NCI-H2029 treated with DMSO at 0.1 percent for 48 hours (cell line): ENCODE measurements at places on chromosomes 3 and 15.

DNA sequence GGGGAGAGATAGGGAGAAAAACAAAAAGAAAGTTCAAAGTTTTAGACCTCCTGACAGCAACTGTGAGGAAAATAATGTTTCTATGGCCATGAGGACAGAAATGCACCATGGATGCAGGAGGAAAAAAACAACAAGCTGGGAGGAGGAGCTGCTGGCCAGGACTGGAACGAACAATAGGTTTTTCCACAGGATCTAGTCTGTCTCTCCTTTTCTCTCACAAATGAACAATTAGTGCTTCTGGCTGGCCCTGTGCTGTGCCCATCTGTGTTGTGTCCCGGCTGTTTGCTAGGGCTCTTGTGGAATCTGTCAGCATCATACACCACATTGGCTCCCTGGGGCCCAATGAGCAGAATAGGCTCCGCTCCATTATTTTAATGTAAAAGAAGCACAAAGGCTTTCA lies 15.2 kb downstream of the GK5 start:
- no peak for DNase-seq

- no peak for DNase-seq
These were observed 68.5 kb downstream of the GPR176 start for GRCh38 chr15:39851500-39852092.

- DNase-seq: no peak
These were observed 19.6 kb upstream of the GOLGA8B start for GRCh38 chr15:34603095-34603494.

GRCh38 chr3:16589867-16590624 lies 15.2 kb downstream of the DAZL start:
- no peak for DNase-seq

- DNase-seq: no peak
These were observed 61.7 kb downstream of the IL1RAP start for GRCh38 chr3:190575437-190576185.

GRCh38 chr3:126474498-126475412 lies 936 bp downstream of the ZXDC start:
- DNase-seq: no peak

GRCh38 chr15:94346282-94346681 lies 114.9 kb downstream of the MCTP2 start:
- DNase-seq: no peak

GRCh38 chr3:34015204-34016142 lies 217.0 kb downstream of the PDCD6IP start:
- no peak for DNase-seq

GRCh38 chr3:158103081-158103886 lies 2.9 kb downstream of the SHOX2 start:
- DNase-seq: no peak

DNA sequence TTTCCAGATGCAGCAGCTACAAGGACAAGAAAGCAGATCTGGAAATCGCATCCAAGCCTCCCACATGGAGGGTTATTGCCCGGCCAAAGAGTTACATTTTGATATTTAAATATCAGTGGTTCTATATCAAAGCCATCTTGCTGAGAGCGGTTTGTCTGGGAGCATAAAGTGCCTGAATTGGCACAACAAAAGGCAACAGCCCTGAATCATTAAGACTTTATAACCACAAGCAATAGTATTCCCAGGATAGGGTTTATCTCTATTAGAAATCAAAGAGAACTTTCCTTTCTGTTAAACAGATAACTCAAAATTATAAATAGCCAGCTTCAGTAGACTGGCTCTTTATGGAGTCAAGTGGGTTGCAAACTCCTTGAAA lies 564.7 kb downstream of the ROBO1 start:
- DNase-seq: no peak

DNA sequence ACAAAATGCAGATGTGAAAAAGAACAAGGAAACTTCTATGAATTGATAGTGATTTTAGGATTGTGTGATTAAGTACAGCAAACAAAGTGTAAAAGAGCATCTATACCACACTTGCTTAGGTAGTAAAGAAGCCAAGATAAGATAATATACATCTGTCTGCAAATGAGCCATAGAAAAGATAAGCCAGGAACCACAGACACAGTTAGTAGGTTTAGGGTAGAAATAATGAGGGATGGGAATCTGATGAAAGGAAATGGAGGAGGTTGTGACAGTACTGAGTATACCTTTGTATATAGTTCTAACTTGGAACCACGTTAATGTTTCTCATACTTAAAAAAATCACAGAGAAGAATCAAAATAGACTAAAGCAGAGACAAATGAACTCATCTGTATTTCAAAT lies 54.0 kb downstream of the TCF12 start:
- DNase-seq: no peak

DNA sequence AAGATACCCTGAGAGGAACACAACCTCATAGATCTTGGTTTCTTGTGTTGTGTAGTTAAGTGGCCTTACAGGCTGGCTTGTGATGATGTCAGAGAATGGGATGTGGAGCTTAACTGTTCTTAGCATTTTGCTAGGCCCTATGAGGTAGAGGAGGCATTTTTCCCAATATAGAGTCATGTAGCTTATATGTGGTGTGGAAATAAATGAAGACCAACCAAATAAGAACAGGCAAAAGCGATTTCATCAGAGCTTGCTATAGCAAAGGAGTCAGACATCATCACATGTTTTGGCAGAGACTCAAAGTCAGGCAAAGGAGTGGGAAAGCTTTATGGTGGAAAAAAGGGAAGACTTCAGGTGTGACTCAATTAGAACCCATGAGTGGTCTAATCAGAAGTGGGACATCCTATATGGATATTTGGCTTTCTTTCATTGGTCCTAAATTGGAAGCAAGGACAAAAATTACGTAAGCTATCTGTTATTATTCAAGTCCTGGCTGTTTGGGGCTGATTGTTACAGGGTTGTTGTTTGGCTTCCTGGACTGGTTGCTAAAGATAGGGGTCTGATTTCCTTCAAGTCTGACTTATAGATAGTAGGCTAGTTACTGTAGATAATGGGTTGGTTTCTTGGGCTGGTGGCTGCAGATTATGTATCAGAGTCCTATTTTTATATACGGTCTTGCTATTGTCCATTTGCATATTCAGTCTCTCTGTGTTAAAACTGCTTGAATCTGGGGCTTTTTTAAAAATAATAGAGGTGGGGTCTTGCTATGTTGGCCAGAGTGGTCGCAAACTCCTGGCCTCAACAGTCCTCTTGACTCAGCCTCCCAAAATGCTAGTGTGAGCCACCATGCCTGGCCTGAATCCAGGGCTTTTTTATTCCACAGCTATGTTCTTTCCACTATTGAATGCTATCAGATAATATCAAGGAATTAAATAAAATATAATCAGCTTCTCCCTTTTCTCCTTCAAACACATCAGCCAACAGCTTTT lies 30.3 kb upstream of the SETD2 start:
- no peak for DNase-seq

GRCh38 chr3:89042236-89042835 lies 65.1 kb upstream of the EPHA3 start:
- DNase-seq: no peak

- DNase-seq: peak; percentile 25
These were observed 2.8 kb downstream of the ADAMTS17 start for GRCh38 chr15:100338971-100339444.

GRCh38 chr3:135806317-135806716 lies 159.2 kb upstream of the PPP2R3A start:
- DNase-seq: no peak

DNA sequence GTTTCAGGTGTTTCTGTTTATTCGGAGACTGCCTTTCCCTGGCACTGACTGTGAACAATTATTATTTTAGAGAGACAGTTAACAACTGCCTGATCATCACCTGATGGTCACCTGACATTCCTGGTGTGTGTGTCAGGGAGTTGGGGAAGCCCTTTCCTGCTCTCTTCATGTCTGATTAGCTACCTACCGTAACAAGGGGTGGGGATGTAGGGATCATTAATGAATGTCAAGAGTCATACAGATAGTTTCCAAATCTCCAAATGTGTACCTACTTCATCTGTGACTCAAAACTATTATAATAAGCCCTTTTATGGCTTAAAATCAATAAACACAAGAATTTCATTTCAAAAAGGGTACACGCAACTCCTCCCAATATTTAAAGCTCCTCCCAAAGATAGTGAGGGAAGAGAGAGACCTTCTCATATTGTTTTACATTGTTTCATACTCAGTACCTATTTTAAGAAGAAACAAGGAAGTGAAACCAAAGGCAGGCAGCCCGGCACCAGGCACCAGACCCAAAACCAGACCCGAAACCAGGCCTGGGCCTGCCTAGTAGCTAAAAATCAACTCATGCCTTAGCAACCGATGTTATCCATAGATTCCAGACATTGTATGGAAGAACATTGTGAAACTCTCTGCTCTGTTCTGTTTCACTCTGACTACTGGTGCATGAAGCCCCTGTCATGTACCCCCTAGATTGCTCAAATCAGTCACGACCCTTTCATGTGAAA lies 844.9 kb upstream of the ALCAM start:
- DNase-seq: no peak

GRCh38 chr3:87076946-87077345 lies 86.0 kb upstream of the VGLL3 start:
- DNase-seq: no peak

DNA sequence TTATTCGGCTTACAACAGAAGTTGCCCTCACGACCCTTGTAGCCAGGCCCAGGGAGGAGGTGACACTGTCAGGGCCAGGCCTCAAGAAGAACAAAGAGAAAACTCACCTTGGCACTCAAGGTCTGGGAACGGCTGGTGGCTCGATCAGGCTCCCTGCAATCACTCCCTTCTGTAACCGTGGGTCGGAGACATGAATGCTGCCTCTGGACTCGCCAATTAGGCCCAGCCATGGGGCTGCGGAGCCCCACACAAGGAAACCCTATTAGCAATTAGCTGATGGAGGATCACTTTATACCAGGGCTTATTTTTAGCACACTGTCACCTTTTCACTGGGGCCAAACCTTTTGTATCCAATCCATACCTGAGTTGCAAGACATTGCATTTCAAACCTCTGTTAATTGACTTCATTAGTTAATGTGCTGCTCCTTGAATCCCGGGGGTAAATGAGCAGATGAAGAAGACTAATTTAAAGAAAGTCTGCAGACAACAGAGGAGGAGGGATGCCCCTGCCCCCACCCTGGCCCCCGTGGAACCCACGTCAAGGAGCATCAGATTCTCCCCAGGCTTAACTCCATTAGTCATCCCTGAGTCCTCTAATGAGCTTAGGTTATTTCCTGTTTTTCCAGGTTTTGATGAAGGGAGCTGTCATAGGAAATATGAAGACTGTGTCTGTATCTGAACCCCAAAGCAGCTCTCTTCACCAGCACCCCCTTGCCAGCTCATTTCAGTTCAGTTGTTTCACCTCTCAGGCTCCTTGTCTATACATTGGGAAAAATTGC lies 255.3 kb downstream of the RORA start:
- no peak for DNase-seq

DNA sequence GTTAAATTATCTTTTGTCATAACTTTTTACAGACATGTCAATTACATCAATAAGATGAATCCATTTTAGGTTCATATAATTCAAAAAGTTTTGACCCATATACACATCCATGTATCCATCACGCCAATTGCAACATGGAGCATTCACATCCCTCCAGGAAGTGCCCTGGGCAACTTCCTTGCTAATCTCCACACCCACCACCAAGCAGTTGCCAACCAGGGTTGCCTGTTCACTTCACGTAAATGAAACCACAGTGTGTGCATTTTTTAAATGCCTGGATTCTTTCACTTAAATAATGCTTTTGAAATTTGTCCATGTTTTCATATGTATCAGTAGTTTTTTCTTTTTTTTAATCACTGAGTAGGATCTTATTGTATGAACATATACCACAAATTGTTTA lies 40.7 kb upstream of the LYZL4 start:
- no peak for DNase-seq

DNA sequence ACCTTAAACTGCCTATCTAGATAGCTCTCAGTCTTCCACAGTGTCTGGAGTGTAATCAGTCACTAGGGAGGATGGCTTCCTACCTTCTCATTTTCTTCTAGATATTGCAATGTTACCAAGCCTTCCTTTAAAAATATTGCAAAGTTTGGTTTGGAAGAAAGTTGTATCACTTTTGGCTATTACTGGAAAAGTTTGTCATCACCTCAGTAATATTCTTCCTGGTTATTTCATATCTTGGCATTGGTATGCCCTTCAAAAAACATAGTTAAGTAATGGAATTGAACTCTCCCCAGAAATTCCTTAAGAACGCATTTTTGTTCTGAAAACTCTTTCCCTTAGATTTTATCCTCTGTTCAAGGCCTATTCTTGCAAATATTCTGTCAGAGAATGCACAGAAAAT lies 179.3 kb upstream of the MME start:
- no peak for DNase-seq

GRCh38 chr15:64092864-64093626 lies 593 bp downstream of the CIAO2A start:
- DNase-seq: no peak

- no peak for DNase-seq
These were observed 198.8 kb upstream of the CTNNB1 start for GRCh38 chr3:41000471-41000870.
